NCI-H1417 treated with DMSO at 0.1 percent for 48 hours (cell line): ENCODE measurements at places on chromosomes 5 and 9.

GRCh38 chr5:16936989-16937438 is 926 bp upstream of the MYO10 start:
- DNase-seq, result no peak

- no peak for DNase-seq
Measured at GRCh38 chr9:123174887-123175518, 93.4 kb downstream of the STRBP start.

DNA sequence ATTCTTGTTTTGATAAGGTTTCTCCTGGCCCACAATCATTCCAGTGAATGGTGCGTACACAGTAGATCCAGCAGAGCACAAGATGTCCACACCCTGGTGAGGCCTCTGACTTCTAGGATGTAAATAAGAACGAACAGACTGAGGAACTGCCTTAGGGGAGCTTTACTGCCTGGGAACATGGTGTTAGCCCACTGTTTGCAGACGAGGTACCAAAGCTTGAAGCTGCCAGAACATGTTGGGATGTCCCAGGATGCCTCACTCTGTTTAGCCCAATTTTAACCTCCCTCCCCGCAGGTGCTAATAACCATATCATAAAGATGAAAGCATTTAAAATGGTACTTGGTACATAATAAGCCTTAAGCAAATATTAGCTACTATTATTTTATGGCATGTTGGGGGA is 3.5 kb downstream of the LECT2 start:
- DNase-seq, result no peak

GRCh38 chr5:79800979-79801827 is 111.6 kb downstream of the CMYA5 start:
- no peak for DNase-seq

GRCh38 chr9:81682797-81683196 is 6.5 kb downstream of the TLE1 start:
- DNase-seq, result no peak

- DNase-seq, result no peak
Measured at GRCh38 chr5:125698420-125698819, 724.8 kb upstream of the GRAMD2B start.

GRCh38 chr5:110203661-110204060 is 513.9 kb downstream of the MAN2A1 start:
- DNase-seq, result no peak

DNA sequence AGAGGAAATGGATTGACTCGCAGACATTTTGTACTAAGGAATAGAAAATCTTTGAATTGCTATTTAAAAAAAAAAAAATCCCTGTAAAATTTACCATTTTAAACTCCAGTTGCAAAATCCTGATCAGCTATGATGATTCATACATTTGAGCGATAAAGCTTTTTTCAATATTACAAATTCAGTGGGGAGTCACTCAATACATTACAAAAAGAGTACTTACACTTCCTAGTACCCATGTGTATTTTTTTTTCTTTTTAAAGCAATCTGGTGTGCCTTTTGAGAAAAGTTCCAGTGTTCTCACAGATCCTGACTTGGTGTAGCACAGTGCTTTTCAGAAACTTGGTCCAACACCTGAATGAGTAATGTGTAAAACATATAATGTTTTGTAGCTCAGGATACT is 54.3 kb downstream of the PIK3R1 start:
- no peak for DNase-seq

GRCh38 chr9:129613520-129614175 is 7.3 kb downstream of the C9orf50 start:
- DNase-seq, result no peak

DNA sequence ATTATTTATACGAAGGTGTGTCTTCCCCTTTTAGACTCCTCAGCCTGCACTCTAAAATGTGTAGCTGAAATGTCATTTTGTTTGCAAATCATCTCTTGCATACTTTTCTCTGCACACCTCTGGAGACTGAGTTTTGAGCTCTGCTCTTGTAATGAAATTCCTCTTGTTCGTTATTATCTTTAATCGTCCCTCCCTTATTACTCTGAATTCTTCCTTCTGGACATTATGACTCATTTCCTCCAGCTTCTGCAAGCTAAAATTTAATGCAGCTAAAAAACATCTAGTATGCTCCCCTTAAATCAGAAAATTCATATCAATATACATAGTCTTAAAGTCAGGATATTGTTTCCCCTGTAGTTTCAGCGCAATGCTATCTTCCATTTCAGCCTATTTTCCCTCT is 13.5 kb downstream of the ISL1 start:
- DNase-seq, result no peak

DNA sequence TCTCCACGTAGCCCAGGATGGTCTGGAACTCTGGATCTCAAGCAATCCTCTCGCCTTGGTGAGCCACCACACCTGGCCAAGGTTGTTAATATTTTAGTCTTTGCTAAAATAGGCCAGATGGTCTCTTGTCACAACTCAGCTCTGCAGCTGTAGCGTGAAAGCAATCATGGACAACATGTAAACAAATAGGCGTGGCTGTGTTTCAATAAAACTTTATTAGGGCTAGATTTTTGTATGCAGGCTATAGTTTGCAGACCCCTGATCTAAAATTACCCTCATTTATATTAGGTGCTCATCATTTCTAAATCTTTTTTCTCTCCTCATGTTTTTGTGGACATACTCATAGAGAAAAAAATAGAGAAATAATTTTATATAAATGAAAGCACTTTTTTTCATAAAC is 72.1 kb upstream of the SLC28A3 start:
- DNase-seq, result no peak

GRCh38 chr5:50653946-50654345 is 12.5 kb upstream of the PARP8 start:
- no peak for DNase-seq

DNA sequence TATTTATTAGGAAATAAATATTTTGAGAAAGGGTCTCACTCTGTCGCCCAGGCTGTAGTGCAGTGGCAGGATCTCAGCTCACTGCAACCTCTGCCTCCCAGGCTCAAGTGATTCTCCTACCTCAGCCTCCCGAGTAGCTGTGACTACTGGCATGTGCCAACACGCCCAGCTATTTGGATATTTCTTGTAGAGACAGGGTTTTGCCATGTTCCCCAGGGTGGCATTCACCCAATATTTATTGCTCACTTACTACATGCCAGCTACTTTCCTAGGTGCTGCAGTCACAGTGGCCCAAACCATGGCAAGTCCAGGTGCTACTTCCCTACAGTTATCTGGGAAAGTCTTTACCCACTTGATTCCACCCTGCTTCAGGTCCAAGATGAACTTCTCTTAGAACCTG is 8.3 kb upstream of the MED7 start:
- DNase-seq, result no peak
